ENCODE measurements at places on chromosomes 16 and 17.
A peak's percentile ranks its signal among the peaks of the same experiment; 100 is the strongest.

DNA sequence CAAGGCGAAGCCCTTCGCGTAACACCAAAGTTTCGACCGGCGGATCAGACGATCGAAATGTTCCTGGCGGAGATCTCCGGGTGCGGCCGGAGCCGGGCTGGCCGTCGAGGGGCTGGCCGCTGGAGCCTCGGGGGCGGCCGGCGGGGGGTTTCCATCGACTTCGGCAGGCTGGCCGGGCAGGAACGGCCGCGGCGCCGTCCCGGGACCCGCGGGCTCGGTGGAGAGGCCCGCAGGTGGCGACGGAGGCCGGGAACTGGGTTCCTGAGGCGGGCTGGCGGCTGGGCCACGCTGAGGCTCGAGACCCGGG, 1.1 kb downstream of the EPOP start:
- no peak for DNase-seq

GRCh38 chr17:82353484-82353883, 5.6 kb upstream of the TEX19 start:
- DNase-seq, result no peak

DNA sequence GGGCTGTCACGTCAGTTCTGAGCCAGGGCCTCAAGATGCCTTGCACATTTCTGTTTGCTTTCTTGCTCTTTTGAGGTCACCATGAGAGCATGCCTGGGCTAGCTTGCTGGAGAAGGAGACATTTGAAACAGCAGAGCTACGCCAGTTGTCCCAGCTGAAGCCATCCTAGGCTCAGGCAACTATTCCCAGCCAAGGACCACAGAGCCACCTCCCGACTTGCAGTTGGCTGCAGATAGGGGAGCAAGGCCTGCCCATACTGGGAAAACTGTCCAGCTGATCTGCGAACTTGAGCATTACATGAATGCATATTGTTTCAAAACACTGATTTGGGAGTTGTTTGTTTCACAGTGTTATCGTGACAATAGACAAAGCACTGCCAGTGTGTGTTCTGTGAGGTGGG, 340.8 kb downstream of the XYLT1 start:
- DNase-seq, result no peak

DNA sequence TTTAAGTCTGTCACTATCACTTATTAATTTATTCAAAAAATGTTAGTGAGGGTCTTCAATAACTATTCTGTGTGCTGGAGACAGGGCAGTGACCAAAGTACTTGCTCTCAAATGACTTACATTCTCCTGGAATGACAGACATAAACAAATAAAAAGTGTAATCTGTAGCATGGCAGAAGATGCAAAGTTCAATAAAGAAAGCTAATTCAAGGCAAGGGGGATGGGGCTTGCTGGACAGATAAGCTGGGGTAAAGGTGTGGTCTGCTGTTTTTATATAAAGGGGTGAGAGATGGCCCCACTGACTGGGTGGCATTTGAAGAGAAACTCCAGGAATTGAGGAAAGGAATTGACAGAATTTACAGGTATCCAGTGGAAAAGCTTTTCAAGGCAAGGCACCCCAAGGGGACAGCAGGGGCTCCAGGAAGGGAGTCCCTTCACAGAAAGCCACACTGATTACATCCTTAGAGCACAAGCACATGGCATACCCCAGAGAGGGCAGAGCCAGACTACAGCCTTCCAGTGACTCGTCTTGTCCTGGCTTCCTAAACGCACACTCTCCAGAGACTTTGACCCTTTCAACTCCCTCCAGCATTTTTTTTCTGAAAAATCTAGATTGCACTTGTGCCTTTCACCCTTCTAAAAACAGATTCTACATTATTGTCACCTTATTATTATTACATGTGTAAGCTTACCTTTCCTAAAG, 123.7 kb upstream of the HS3ST3A1 start:
- DNase-seq, result no peak

GRCh38 chr16:84418056-84418849, 49.9 kb downstream of the ATP2C2 start:
- no peak for DNase-seq

- DNase-seq, result no peak
These were observed 120.5 kb downstream of the MAF start for GRCh38 chr16:79480056-79480455.

DNA sequence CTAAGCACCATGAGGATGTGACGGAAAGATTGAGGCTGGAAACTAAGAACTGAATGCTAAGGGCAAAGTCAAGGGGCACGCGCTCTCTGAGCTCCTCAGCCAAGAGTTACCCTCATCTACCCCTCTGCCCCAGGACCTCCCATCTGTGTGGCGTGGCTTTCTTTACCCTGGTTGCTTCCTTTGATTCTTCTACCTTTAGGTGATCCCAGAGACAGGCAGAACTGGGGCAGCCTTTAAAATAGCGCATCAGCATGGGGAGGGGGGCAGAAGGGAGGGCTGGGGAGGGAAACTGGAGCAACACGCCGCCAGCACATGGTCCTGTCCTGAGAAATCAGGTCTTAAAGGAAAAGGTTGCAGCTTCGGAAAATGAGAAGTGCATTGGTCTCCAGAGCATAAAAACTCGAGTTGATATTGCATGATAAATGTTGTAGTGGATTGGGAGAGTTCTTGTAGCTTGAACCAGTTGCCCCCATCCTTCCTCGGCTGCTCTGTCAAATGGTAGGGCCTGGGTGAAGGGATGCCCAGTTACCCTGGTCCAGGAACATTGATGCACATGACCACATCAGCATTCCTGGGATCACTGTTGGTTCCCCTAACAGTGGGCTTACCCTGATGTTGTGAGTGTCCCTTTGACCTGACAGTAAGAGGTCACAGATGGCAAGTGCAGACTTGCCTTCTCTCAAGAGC, 29.7 kb downstream of the LDHD start:
- no peak for DNase-seq

- no peak for DNase-seq
These were observed 38.6 kb downstream of the SYNRG start for GRCh38 chr17:37570527-37571093.

GRCh38 chr17:40937384-40937819, at the start of gene KRT23:
KRT23 (minus strand) TSS chr17:40937646; CDS start chr17:40936603, 1,043 bp downstream.
- DNase-seq, result no peak

- no peak for DNase-seq
These were observed 36.5 kb upstream of the RASL10B start for GRCh38 chr17:35694906-35695305.

DNA sequence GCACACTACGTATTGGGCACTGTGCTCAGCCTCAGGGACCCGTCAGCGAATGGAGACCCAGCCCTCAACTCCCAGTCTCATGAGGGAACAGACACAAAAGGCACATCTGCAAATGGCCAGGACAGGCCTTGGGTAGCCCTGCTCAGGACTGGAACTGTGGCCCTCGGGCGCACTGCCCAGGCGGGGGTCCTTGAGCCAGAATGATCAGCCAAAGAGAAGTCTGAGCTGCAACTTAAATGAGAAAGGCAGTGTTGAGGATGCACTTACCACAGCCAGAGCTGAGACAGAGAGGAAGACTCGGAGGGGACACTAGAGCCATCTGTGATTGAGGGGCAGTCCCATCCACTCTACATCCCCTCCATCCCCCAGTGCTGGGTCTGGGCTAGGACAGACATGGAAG, 117.3 kb downstream of the C16orf95 start:
- DNase-seq, result no peak

- no peak for DNase-seq
These were observed 31.9 kb downstream of the USP22 start for GRCh38 chr17:21010705-21011596.

GRCh38 chr17:43945074-43945829, 3.0 kb upstream of the PPY start:
- no peak for DNase-seq

DNA sequence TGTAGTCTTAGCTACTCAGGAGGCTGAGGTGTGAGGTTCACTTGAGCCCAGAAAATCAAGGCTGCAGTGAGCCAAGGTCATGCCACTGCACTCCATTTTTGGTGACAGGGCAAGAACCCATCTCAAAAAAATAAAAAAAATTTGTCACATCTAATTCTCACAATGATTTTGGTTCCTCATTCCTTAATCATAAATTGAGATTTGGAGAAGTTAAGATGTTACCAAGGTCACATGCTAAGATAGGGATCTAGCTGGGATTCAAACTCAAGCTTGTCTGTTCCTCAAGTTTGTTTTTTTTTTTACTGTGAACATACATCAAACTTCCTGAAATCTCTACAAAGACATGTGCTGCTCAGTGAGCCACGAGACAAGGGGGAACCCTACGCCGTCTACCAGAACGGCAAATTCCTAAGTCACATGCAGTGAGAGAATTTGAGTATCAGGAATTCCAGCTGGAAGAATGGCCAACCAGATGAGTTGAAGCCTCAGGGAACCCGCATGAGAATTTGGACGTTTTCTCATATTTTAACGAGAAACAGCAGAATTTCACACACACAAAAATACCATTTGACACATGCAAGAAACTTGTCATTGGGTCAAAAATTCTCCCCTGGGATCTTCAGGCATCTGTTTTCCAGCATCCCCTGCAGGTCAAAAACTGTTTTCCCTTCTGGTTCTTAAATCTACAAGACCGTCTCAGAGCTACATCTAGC, 414.1 kb upstream of the GOT2 start:
- DNase-seq, result no peak

- DNase-seq, result no peak
These were observed 282.9 kb upstream of the IRX5 start for GRCh38 chr16:54647725-54648221.

- DNase-seq, result no peak
These were observed 77.4 kb upstream of the TOB1 start for GRCh38 chr17:50943575-50943933.

DNA sequence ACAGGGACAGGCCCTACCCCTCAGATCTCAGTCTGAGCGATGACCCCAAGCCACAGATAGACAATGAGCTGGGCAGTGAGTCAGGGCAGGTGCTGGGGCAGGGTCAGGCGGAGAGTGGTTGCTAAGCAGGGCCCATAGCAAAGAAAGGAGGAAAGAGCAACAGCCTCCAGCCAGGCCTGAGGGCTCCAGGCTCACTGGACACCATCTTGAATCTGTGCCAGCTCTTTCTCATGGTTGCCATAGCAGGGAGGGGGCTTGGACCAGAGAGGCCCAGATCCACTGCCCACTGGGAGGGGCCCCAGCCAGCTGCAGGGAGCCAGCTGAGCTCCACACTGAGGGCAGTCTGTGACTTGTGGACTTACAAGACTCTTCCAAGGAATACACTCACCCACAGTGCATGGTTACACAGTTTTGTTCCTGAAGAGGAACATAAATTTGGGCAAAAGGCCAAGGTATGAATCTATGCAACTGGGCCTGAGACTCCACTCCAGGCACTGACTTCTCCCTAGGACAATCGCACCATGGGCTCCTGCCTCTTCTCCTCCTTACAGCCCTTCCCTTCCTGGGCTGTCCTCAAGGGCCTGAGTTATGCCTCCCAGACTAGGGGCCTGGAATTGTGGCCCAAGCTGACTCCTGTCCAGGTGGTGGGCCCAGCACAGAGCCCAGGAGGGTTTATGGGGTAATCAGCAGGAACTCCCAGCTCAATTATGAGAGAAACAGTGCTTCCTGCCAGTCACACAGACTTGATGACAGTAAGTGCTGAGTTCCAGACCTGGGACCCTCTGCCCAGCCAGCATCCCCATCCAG, 59.9 kb downstream of the BEAN1 start:
- DNase-seq, result no peak

DNA sequence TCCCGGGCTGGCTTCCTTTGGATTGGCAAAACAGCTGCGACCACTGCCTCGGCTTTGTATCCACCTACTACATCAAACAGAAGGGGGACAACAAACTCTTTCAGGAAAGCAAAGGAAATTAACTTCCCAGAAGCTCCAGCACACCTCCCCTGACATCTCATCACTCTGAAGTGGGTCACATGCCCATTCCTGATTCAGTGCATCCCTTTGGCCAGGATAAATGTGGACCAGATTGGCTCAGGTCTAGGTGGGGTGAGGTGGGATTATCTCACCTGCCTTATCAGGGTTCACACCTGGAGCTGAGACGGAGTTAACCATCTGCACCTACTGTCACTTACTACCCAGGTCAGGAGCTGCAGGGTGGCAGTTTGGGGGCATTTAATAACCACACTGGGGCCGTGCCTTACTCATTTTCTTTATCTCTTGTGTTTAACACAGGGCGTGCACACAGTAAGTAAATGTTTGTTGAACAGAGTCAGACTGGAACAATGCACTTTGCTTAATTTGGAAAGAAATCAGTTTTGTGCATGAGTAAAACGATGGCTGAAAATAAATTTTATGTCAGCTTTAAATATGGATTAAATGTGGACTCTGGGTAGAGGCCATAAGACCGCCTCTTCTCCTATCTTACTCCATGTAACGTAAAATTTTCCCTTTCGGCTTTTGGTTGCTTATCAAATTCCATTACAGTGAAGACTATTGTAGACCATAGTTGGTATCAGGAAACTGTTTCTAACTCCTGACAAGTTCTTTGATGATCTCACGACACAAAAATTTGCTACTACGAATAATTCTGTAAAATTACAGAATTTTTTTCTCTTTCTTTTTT, 36.0 kb downstream of the IQCK start:
- no peak for DNase-seq

DNA sequence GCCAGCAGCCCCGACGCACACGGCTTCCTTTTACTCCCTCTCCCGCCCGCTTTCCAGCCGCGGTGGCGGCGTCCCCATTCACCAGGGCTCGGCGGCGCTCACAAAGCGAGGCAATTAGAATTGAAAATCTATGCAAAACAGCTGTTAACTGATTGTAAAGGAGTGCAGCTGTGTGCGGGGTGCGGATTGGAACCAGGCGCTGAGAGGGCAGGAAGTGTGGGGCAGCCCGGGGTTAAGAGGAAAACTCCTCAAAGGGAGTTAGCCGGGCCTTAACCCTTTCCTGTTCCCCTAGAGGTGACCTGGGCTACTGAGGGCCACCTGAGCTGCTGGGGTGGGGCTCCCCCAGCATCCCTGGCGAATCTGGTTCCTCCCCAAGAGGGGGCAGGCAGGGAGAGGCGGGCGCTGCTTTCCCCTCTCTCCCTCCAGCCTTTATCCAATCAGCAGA, 5.8 kb upstream of the GSE1 start:
- peak; percentile 44 for DNase-seq

- no peak for DNase-seq
These were observed 60.6 kb downstream of the RPH3AL start for GRCh38 chr17:292016-292415.

DNA sequence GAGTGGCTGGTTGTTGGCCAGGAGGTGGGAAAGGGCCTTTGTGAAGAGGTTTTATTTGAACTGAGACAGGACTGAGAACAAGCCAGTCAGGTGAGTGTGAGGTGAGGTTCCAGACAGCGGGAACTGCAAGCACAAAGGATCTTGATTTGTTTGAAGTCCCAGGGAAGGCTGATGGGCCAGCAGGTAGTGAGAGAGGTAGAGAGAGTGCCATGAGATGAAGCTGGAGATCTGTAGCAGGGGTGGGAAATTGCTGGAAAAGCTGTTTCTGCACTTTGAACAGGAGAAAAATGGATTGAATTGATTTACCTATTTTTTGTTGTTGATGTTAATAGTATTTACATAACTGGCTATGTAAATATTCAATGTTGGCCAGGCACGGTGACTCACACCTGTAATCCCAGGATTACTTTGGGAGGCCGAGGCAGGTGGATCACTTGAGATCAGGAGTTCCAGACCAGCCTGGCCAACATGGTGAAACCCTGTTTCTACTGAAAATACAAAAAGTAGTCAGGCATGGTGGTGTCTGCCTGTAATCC, 7.7 kb upstream of the DCTPP1 start:
- no peak for DNase-seq

All from NCI-H1105 (cell line).